Cortex of kidney (tissue), 1 donor: ENCODE measurements at places on chromosomes 12 and 14.

GRCh38 chr14:54735424-54735823 is 167.2 kb downstream of the GCH1 start:
- DNase-seq, result no peak

- DNase-seq, result no peak
These were observed 16.8 kb downstream of the LGMN start for GRCh38 chr14:92731622-92732115.

DNA sequence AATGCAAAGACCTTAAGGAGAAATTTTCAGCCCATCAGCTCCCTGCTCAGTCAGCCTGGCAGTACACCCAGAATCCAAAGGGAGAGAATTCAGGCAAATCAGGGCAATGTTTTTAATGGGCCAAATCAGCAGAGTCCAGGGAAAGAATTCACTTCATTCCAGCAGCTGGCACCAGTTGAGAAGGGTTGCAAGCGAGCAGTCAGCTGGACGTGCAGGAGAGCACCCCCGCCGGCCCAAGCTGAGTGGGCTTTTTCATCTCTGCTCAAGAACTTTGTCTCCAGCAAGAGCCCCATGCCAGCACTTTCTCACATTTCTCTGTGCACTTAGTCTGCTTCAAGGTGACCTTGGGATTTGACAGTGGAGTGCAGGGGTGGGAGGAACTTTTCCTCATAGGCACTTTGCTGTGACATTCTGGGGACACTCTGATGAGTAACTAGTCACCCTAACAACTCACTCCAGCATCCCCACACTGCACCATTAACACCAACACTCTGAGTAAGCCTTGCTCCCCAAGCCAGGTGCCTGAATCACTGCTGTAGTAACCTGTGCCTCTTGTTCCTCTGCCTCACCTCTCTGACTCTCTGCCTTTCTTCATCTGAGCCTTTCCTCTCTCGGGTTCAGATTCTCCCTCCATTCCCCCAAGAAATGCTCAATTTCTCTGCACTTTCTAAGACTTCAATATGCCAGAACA is 2.2 kb downstream of the ENDOU start:
- DNase-seq, result no peak

GRCh38 chr12:113418213-113418879 is 3.8 kb upstream of the SDSL start:
- no peak for DNase-seq
